Glomerular endothelial cell (primary cell): ENCODE measurements at places on chromosomes 7 and 10. TPM values are rescaled to one million over a fixed set of nuclear protein-coding genes. Genes with fewer than 3 reads are reported as not detected.
A peak's percentile ranks its signal among the peaks of the same experiment; 100 is the strongest.

DNA sequence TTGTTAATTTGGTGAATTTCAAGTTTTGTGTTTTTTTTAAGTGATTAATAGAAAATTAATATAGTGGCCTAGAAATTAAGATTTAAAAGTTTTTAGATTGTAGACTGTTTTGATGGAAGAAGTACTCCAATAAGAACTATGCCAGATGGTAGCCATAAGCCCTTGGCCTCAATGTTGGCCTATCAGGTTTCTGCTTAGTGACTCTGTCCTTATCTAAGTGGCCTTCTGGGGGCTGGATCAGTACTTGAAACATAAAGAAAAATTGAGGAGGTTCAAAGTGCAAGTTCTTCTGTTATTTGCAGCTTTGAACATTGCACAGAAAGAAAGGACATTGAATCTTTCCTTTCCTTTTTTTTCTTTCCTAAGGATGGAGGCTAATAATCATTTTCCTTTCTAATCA is 9.9 kb downstream of the CCDC126 start:
- no peak for DNase-seq

GRCh38 chr7:132789281-132789680 is 213.0 kb upstream of the PLXNA4 start:
- no peak for DNase-seq

DNA sequence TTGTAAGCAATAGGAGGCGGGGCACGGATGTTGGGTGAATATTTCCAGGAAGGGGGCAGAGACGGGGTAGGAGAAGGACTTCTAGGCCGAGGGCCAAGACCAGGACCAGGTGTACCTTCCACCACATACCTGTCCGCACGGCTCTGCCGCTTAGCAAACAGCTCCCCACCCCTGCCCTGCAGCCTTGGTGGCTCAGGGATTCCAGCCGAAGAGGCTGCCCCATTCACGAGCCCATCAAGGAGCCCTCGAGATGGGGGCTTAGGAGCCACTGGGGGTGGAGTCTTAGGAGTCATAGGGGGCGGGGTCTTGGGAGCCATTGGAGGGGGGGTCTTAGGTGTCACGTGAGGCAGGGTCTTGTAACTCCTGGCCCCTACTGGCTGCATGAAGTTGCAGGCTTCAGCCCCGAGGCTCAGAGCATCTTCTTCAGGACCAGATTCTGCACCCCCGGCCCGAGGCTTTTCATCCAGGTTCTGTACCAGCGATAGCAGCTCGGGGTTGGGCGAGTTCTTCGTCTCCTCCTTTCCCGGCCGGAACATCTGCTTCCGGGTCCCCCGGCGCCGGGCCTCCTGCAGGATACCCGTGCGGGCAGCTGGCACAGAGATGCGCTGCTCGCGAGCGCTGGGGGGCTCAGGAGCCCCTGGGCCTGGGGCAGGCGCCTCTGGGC is 6.1 kb upstream of the MYOZ1 start:
- no peak for DNase-seq

DNA sequence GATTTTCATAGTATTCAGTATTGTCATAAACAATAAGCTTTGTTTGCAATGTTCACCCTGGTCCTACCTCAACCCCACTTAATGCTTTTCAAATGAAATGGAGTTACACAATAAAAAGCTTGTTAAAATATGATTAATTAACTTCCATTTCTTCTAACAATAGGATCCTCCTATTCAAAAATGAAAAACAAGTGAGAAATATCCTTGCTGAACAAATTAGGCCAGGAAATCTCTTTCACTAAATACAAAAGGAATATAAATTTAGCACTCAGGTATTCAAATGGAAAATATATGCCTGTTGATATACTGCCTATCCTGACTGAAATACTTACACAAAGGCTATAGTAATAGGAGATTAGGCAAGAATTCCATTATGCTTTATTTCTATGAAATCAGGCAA is 323.4 kb upstream of the GRM3 start:
- DNase-seq = no peak

DNA sequence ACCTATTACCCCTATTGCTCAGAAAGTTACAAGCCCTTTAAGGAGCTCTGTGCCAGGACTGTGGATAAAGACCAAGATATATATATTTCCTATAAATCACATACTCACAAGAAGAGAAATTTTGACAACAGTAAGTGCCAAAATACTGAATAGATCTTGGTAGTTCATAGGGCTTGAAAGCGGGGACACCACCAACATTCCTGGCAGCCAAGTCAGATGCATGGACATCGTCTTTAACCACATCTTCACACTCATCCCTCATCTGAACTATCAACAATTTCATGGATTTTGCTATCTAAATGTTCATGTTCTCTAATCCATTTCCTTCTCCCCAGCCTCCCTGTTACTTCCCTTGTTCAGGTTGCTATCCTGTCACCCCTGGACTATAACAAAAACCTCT is 67.5 kb upstream of the LRRC17 start:
- no peak for DNase-seq

GRCh38 chr7:111339006-111339405 is 223.3 kb downstream of the IMMP2L start:
- DNase-seq = no peak

Gene SPDYE8
- not detected in 2 replicates for total RNA-seq

DNA sequence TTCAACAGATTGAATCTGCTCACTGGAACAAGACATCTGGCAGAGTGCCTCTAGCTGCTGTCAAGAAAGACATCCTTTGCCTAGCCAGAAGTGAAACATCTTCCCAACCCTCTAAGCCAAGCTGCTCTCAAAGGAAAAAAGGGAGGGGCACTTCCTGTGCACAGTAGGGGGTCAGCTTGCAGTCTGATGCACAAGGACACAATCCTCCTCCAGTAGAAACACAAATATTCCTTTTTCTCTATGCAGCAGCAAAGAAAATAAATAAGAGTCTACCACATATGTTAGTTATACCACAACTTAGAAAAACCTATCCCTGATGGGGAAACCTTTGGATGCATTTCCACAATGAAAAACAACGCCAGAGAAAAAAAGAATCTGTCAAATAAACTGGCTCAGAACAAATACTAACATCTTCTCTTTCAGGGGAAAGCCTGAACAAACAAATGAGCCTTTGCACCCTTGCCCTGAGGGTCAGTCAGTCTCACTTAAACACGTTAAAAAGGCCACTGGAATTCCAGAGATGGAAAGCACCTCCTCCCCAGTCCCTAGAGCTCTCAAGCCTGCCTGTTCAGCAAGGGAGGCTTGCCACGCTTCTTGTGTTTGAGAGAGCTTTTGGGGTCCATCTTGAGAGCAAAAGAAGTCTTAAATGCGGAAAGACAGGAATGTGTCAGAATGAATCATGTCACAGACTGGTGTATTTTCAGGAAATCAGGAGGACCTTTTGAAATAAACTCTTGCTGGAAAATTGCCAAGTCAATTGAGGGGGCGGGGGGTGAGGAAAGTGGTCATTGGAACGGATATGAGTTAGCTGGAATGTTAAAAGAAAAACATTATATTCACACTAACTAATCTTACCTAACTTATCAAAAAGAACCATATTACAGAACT is 7.5 kb downstream of the LAMB1 start:
- peak; percentile 89 for DNase-seq

Gene ATG9B
- 0.10 TPM in 1 of 2 replicates, not detected in the other for total RNA-seq

Gene ANKRD61
- total RNA-seq = not detected in 2 replicates

Gene COL13A1
- 20.1 and 38.7 TPM in 2 replicates for total RNA-seq

Gene RBP3
- total RNA-seq = not detected in 2 replicates

DNA sequence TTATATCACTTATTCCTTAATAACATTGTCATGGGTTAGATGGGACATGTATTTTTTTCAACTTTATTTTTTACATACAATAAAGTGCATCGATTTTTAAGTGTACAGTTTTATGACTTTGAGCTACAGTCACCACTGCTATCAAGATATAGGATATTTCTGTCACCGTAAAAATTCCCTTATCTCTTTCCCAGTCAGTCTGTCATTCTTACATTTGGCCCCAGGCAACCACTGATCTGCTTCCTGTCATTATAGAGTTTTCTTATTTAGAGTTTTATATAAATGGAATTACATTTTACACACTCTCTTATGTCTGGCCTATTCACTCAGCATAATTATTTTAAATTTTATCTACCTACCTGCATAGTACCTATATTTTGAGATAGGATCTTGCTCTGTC is 145.2 kb downstream of the AUTS2 start:
- no peak for DNase-seq

DNA sequence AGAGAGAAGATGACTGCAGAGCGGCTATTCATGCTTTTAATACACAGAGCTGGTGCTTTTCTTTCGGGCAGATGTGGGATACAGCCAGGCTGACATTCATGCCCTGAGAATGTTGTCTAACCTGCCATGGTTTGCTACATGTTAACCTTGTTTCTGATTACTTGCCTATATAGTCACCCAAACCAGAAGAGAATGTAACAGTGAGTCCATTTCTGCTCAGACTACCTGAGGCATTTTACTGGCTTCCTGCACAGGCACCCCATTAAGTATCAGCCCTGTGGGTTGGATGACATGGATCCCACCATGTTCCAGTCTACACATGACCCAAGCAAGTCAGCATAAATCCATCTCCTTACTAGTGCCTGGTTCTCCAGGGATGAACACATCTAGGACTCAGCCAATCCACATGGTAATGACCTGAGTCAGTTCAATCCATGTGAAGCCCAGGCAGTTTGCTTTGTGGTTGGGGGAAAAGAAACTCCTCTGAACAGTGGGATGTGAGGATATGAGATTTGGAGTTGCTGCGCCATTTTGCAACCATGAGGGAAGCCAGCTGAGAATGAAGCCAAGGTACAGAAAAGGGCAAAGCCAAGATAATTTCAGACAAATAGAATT is 55.7 kb upstream of the MKX start:
- no peak for DNase-seq
